Putamen (tissue), 1 donor: ENCODE measurements at places on chromosomes 4 and X.

GRCh38 chr4:173211222-173211621 lies 42.6 kb downstream of the GALNT7 start:
- no peak for DNase-seq

DNA sequence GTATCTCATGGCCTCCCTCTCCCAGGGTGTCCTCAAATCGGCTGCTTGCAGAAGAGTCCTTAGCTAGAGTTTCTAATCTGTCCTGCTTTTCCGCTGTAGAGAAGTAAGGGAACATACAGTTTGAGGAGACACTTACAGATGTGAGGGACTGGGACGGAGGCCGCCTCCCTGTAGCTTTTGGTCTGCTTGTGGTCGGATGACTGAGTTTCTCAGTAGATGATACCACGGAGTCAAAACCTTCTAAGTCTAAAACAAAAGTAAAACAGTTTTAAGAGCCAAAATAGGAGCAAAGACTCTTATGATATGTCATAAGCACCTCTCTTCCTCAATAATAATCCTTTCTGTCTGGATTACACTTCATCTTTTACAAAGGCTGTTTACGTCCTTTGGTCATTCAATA lies 34.5 kb upstream of the MAP3K15 start:
- DNase-seq: no peak

DNA sequence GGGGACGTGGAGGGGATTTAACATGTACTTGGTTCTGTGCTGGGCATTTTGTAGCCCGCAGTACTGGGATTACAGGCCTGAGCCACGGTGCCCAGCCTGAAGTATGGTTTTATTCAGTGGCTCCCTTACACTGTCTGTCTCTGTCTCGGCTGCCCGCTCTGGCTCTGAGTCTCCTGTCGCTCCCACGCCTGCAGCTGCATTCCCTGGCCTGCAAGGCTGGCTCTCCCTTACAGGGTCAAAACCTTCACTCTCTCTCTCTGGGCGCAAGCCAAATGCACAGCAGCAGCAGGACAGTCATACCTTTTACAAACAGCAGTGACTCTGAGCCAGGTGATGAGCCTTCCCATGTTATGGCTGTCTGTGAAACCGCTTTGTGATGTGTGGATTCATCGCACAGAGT lies 72.1 kb downstream of the HTRA3 start:
- DNase-seq: peak; percentile 21

GRCh38 chr4:8019396-8020365 lies 80.0 kb upstream of the AFAP1 start:
- DNase-seq: peak; percentile 67

DNA sequence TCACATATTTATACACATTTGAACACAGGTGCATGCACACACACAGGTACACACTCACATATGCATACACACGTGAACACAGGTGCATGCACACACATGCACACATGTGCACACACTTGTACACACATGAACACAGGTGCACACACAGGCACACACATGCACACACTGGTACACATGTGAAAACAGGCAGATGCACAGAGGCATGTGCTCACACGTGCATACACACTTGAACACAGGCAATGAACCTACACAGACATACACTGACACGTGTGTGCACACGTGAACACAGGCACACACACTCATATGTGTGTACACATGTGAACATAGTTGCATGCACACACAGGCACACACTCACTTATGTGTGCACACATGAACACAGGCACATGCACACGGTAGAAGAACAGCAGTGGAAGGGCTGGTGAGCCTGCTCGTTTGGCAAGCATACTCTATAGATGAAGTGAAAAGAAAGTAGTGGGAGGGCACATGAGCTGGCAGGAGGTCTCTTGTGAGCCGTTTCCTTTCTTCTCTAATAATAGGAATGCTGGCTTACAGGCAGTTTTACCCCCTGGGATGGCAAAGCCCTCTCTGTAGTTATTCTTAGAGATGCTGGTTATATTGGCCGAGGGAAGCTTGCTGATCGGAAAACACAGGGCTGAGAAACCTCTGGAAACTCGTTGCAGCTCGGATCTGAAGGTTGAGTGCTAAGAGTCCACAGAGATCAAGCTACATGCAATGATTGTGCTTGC lies 279.6 kb upstream of the CLNK start:
- no peak for DNase-seq

DNA sequence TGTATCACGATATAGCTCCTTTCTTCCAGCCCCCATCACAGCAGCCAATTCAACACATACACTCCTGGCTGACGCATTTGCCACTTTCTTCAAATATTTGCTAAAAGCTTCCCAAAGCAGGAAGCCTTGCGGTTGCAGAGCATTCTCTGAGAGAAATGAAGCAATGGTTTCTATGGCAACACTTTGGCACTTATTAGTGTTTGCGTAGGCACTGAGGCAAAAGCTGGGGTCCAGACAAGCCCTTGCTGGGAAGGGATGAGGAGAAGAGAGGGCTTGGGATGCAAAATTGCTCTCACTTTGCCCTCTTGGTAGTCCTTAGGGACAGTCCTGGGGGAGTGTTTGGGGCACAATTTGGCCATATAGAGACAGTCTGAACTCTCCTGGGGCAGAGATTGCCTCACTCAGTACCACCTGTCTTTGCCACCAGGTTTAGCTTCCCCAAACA lies 55.0 kb upstream of the PAK3 start:
- no peak for DNase-seq

DNA sequence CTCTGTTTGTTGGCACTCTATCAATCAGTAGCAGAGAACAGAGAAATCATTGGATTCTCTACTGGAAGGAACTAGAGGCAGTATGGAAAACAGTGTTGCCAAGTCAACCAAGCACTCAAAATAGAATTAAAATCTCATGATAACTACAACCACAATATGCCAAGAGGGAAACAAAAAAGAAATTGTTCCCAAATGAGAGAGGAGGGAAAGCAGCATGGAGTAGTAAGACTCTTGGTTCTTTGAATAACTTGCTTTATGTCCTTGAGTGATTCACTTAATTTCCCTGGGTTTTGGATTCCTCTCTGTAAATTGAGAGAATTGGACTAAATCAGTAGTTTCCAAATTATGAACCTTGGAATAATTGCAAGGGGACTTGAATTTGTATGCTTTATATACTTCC lies 285.5 kb upstream of the ANKRD50 start:
- DNase-seq: peak; percentile 1
